Left ventricle myocardium inferior (tissue), 1 donor: ENCODE measurements at places on chromosomes 12 and 14.

DNA sequence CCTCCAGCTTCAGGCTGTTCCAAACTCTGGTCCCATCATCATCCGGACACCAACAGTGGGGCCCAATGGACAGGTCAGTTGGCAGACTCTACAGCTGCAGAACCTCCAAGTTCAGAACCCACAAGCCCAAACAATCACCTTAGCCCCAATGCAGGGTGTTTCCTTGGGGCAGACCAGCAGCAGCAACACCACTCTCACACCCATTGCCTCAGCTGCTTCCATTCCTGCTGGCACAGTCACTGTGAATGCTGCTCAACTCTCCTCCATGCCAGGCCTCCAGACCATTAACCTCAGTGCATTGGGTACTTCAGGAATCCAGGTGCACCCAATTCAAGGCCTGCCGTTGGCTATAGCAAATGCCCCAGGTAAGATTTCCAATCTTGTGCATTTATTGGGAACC is 3.3 kb downstream of the SP1 start:
- H3K27ac ChIP-seq: no peak overlapping the region
- peak overlapping the region; percentile 73 for H3K4me3 ChIP-seq
- H3K36me3 ChIP-seq: peaks cover 55% of the 10 kb centered on the region
- H3K27me3 ChIP-seq: no peaks in the 10 kb centered on the region
- no peak for DNase-seq

DNA sequence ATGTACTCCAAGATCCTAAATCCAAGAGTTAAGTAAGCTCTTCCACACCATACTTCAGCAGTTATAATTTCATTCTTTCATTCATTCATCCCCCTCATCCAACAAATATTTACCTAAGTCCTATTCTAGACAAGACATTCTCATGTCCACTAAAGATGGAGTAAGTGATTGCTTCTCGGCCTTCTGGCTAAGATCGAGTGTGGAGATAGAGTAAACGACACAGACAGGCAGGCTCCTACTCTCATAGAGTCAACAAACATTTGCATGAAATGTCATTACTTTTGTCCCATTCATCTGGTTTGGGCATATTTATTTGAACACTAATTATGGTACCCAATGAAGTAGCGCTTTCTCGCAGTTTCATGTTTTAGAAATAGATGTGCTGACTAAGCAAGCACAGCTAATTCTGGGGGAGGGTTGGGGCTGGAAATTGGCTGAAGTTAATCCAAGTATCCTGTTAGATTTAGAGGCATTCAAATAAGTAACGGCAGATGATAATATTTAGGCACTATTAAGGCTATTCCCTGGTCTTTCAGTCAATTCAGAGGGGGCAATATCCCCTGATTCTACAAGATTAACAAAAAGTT is 176.5 kb downstream of the CEP128 start:
- H3K27me3 ChIP-seq: no peaks in the 10 kb centered on the region
- no peaks in the 10 kb centered on the region for H3K4me1 ChIP-seq
- H3K36me3 ChIP-seq: no peaks in the 10 kb centered on the region
- DNase-seq: no peak
- H3K27ac ChIP-seq: no peak overlapping the region
- no peak overlapping the region for H3K4me3 ChIP-seq

DNA sequence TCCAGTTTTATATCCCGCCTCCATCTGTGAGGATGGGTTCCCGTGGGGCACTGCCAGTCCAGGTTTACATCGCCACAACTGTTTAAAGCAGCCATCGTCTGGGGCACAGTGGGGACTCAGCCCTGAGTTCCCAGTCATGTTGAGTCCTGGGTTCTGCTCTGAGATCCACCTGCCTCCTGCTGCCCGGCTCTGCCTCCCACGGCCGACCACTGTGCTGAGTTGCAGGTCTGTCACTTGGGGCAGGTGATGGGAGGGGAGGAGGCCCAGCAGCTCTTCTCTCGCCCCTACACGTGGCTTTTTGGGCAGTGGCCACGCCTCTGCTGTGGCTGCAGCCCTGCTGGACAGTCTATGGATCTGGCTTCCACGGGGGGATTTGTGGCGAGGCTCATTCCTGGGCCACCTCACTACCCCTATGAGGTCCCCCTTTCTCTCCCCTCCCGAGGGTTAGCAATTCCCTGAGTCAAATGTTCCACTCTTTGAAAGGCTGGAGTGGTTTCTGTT is 143.0 kb downstream of the ADGRD1 start:
- no peaks in the 10 kb centered on the region for H3K27me3 ChIP-seq
- peaks cover 27% of the 10 kb centered on the region for H3K4me1 ChIP-seq
- no peak overlapping the region for H3K4me3 ChIP-seq
- no peak for DNase-seq

GRCh38 chr12:11886339-11886738 is 184.4 kb upstream of the BCL2L14 start:
- no peak for DNase-seq
- H3K27ac ChIP-seq: peak overlapping the region; percentile 63
- peaks cover 38% of the 10 kb centered on the region for H3K36me3 ChIP-seq
